ENCODE measurements at places on chromosomes 16 and 17.
A peak's percentile ranks its signal among the peaks of the same experiment; 100 is the strongest.

DNA sequence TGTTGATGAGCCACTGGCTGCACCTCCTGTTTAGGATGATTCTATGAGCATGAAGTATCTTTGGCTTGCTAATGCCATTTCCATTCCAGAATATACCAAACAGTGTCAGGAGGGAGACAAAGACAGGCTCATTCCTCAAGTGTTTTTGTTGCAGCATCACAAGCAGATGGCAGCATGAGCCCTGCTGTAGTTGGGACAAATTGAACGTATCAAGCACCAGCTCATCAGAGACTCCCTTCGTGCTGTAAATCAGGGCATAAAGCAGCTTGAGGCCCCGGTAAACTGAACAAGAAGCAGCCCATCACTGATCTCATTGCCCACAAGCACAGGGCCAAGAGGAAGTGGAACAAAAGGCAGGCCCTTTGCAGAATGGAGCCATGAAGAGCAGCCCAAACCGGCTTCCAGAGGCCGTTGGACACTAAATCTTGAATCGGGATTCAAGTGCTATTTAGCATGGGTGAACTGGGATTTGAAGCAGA lies 45.9 kb upstream of the HS3ST3A1 start:
- no peak for DNase-seq

DNA sequence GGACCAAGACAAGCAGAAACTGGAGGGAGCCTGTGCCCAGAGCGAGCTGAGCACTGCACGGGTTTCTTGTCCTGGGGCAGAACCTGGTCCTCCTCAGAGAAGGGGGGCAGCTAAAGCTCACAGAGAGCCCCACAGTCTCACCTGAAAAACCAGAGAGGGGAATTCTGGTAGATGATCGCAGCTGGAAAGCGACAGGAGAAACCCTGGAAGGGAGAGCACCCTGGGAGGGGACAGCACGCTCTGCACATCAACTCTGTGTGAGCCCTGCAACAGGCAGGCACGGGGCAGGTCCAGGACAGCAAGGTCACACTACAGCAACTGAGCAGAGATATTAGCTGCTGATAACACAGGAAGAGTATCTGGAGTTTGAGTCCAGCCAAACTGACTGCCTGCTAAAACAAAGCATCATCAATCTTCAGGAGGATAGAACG lies 18.2 kb downstream of the ZCCHC14 start:
- DNase-seq, result no peak

DNA sequence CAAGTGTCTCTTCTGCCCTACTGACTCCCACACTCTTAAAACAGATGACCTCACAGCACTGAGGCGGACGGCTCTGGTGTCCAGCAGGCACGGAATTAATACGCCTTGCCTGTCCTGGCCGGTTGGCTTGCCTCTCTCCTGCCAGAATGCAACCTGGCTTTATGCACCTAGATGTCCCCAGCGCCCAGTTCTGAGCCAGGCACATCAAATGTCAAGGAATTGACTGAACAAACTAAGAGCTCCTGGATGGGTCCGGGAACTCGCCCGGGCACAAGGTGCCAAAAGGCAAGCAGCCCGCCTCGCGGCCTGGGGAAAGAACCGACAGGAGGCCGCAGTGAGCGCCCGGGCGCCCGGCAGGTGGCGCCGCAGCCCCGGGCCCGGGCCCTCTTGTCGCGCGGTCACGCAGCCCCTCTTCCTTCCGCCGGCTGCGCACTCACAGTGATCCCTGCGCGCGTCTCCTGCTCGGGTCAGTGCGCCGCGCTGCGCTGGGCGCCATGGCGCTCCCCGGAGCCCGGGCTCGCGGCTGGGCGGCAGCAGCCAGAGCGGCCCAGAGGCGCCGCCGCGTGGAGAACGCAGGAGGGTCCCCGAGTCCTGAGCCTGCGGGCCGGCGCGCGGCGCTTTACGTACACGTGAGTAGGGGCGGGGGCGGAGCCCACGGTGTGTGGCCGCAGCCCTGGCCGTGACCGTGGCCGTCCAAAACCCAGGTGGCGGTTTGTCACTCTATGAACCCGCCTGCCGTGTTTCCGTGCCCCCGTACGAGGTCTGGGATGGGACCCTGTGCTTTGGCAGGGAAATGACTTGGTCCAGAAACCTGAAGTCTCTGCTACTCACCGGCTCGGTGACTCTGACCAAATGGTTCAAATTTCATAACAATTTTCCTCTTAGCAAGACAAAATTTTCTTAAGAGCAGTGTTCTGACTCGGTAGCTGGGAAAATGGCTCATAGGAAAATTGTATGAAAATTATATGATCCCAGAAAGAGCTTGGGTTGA lies at the start of gene RSAD1:
Gene RSAD1 (plus strand): TSS at position 470 of the 991 bp plus-strand sequence. CDS start 25 bp downstream, at position 495.
- DNase-seq, result peak; percentile 43

GRCh38 chr16:84339311-84339710 lies 29.0 kb upstream of the ATP2C2 start:
- DNase-seq, result no peak

DNA sequence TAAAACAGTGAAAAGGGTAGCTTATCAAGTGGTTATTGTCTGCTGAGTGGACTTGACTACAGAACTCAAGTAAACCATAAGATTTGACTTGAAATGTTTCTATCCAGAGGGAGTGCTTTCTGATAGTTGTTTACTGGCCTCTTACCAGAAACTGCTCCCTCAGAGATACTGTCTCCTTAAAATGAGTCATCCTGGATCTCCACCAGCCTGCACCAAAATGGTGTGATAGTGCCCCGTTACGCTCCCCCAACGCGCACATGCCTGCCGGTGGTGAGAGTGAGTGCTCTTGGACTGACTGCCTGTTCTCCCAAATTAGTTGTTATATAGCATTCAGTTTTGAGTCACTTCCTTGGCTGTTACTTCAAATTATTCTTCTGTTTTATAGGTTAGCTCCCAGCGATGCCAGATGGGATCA lies 22.9 kb downstream of the PRCD start:
- peak; percentile 45 for DNase-seq

DNA sequence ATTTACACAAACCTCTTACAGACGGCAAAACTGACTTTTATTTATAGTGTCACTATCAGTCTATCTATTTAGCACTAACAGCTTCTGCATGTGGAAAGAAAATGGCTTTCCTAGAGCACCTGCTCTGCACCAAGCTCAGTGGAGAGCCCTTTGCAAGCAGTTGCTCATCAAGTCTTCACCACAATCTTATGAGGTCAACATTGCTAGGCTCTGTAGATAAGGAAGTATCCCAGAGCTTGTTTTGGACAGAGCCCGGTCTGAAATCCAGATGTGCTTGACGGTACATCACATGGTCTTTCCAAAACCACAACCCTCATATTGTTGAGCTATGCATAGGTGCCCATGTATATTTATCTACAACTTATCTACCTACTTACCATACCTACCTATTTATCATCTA lies 572.7 kb upstream of the CDH5 start:
- DNase-seq, result no peak

DNA sequence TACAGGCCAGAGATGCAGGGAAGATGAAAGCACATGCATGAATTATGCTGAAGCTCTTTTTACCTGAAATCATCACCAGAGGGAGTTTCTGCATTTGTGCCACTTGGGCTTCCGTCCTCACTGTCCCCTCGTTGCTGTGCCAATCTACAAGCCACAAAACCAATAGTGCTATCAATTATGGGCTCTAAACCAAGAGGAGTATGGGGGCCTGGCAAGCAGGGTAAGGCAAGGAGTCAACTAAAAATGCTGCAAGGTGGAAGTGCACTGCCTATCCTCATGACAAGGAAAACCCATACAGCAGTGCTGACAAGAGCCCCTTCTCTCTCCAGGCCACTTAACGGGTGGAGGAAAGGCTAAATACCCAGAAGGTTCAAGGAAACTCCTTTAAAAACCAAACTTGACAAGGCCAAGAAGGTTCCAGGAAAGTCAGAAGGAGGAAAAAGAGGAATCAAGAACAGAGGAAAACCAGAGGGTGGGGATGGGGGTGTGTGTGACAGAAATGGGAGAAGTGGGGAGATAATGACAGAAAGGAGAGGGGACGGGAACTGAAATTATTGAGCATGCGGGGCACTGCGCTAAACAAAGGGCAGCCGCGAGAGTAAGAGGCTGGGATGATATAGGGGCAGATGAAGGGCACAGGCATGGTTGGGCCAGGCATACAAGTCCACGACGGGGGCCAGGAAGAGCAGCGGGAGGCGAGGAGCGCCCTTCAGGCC lies 674 bp downstream of the C17orf75 start:
- DNase-seq, result no peak

DNA sequence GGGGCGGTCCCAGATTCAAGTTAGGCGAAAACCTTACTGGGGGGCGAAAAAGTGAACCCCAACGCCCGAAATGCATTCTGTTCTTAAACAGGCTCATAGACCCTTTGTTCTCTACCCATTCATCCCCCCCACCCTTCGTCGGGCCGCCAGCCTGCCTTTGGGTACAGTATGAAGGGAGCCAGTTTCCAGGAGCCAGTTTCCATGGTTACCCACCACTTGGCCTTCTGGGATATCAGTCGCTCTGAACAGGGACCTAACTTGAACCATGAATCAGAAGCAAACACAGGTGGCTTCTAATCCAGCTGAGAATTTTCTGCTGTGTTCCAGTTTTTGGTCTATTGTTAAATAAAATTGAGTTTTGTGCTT lies 532 bp downstream of the DHX40 start:
- DNase-seq, result no peak

GRCh38 chr16:5560084-5560483 lies 462.5 kb upstream of the EEF2KMT start:
- no peak for DNase-seq

GRCh38 chr17:55518510-55518909 lies 7.3 kb upstream of the SMIM36 start:
- DNase-seq, result no peak

- no peak for DNase-seq
These were observed 27.0 kb upstream of the ABCC3 start for GRCh38 chr17:50607522-50608175.

GRCh38 chr16:74718741-74719610 lies 18.3 kb upstream of the MLKL start:
- DNase-seq, result no peak

- no peak for DNase-seq
These were observed 26.9 kb downstream of the RGS9 start for GRCh38 chr17:65163990-65164495.

DNA sequence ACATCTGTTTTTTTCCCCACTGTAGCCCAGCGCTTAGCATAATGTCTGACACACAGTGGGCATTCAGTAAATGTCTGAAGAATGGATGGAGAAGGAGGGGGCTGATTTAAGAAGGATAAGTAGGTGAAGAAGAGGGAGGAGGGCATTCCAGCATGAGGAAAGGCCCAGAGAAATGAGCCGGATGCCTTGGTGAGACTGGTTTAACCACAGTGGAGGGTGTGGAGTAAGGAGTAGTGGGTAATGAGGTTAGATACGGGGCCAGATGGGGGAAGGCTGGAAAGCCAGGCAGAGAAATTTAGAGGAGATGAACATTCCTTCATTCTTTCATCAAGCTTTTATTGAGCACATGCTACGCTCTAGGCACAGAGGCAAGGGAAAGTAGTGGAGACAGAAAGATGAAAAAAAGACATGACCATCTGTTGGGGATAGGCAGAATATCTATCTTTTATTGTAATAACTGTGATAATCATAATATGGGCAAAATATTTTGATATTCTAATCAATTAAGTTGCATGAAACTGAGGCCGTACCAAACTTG lies 43.7 kb upstream of the NFAT5 start:
- DNase-seq, result no peak
